ENCODE measurements at places on chromosomes 1 and 21. TPM values are rescaled to one million over a fixed set of nuclear protein-coding genes. Genes with fewer than 3 reads are reported as not detected.

- no peak overlapping the region for H3K27ac ChIP-seq
- no peaks in the 10 kb centered on the region for H3K36me3 ChIP-seq
- H3K4me1 ChIP-seq: no peaks in the 10 kb centered on the region
Observed at GRCh38 chr1:68281946-68282615, 49.8 kb upstream of the WLS start.

GRCh38 chr21:17454315-17455027 lies 58.4 kb upstream of the CXADR start:
- H3K27ac ChIP-seq: peak overlapping the region; percentile 70
- peak overlapping the region; percentile 43 for H3K4me3 ChIP-seq
- DNase-seq: peak; percentile 76
- H3K27me3 ChIP-seq: peaks cover 3% of the 10 kb centered on the region
- H3K4me1 ChIP-seq: peaks cover 3% of the 10 kb centered on the region

GRCh38 chr1:204046346-204046745 lies 26.6 kb upstream of the SOX13 start:
- H3K27me3 ChIP-seq: peaks cover 3% of the 10 kb centered on the region
- no peaks in the 10 kb centered on the region for H3K4me1 ChIP-seq
- H3K4me3 ChIP-seq: no peak overlapping the region
- no peak for DNase-seq
- no peak overlapping the region for H3K27ac ChIP-seq

DNA sequence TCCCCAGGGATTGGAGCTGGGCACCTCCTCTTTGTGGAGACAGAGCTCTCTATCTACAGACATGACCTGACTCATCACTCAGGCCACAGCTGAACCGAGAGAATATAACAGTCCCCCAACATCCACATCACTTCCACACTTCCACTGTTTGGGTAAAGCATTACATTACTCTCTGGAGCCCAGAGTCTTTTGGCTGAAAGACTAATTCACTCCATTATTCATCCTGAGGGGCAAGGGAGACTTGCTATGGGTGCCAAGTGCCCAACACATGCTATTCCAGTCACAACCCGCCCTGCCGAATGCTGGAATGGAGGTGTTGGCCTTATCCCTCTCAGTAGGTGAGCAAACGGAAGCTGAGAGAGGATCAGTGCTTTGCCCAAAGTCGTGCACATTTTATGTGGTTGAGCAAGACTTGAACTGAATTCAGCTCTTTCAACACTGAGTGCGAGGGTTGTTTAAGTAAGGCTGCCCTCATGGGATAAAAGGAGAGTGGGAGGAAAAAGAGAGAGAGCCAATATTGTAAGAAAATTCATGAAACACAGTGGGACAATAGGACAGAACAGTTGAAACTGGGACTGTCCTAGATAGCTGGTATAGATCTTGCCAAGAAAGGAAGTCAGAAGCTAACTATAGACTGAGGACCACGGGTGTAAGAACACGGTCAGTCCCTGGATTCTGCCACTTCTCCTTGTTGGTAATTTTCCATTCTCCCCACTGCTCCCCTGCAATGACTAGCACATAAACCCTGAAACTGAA lies 13.5 kb upstream of the CHI3L1 start:
- DNase-seq: no peak
- H3K4me1 ChIP-seq: no peaks in the 10 kb centered on the region
- no peaks in the 10 kb centered on the region for H3K36me3 ChIP-seq
- no peak overlapping the region for H3K4me3 ChIP-seq
- no peak overlapping the region for H3K27ac ChIP-seq

DNA sequence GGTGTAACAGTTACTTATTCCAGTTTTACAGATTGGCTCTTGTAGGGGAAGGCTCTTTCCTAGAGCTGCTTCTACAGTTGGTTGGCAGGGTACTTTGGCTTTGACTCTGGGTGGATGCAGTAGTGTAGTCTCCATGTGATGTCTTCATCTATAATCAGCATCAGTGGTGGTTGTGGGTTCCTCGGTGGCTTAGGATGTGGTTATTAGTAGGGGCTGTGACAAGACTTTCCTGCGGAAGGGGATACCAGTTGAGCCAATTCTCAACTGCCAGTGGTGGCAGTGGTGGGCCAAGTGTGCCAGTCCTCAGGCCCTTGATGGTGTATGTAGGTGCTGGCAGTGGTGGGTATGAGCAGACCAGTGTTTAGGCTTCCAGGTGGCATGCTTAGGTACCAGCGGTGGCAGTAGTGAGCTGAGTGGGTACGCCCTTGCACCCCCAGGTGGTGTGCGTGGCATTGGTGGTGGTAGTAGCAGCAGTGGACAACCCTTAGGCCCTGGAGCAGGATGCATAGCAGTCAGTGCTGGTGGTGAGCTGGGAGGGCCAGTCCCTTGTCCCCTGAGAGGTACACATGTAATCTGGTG lies 27.2 kb upstream of the KLF18 start:
- no peak for DNase-seq
- peaks cover 4% of the 10 kb centered on the region for H3K4me1 ChIP-seq
- H3K27me3 ChIP-seq: peaks cover 10% of the 10 kb centered on the region

DNA sequence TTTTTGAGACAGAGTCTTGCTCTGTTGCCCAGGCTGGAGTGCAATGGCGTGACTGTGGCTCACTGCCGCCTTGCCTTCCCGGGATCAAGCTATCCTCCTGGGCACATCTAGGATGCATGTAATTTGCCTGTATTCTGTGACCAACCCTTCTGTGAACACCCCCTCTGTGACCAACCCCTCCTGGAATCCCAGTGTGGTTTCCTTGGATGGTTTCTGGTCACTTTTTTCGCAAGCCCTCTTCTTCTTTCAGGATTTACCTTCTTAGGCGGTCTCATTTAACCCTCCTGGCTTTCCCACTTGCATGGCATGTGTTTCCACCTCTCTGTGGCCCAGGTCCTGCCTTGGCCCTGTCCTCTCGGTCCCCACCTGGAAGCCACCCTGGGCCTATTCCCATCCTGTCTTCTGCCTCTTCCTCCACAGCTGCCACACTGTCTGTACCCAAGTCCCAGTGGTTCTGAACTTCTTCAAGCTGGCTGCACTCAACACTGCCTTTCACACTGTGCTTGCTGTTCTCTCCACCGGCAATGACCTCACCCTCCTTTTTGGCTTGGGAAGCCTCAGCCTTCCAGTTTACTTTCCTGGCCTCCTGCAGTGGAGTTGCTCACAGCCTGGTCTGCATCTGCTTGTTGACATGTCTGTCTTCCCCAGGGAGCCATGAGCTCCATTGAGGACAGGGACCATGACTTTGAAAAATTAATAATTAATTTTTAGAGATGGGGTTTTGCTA lies 57.0 kb downstream of the DISC1 start:
- no peak overlapping the region for H3K4me3 ChIP-seq
- H3K36me3 ChIP-seq: peaks cover 6% of the 10 kb centered on the region
- no peak overlapping the region for H3K27ac ChIP-seq
- H3K27me3 ChIP-seq: no peaks in the 10 kb centered on the region

GRCh38 chr1:10679496-10680220 lies 116.8 kb downstream of the CASZ1 start:
- no peaks in the 10 kb centered on the region for H3K27me3 ChIP-seq
- no peaks in the 10 kb centered on the region for H3K36me3 ChIP-seq
- no peak overlapping the region for H3K4me3 ChIP-seq

DNA sequence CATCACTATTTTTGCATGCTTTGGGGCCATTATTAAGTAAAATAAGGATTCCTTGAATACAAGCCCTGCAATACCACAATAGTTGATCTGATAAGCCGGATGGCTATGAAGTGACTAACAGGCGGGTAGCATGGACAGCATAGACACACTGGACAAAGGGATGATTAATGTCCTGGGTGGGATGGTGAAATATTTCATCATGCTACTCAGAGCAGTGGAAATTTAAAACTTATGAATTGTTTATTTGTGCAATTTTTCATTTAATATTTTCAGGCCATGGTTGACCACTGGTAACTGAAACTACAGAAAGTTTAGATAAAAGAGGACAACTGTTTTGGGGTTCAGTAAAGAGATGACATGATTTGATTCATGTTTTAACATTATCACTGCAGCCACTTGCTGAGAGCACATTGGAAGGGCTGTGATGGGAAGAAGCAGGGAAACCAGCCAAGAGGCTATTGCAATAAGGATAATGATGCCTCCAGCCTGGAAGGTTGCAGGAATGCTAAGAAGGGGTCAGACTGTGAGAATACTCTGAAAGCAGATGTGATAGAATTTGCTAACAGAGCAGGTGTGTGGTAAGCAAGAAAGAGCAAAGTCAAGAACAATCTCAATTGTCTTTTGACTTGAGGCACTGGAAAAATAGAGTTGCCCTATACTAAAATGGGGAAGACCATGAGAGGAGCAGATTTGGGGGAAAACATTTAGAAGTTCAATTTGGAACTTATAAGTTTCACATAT lies 62.5 kb upstream of the TNFSF4 start:
- H3K27ac ChIP-seq: no peak overlapping the region
- H3K36me3 ChIP-seq: no peaks in the 10 kb centered on the region
- DNase-seq: no peak

DNA sequence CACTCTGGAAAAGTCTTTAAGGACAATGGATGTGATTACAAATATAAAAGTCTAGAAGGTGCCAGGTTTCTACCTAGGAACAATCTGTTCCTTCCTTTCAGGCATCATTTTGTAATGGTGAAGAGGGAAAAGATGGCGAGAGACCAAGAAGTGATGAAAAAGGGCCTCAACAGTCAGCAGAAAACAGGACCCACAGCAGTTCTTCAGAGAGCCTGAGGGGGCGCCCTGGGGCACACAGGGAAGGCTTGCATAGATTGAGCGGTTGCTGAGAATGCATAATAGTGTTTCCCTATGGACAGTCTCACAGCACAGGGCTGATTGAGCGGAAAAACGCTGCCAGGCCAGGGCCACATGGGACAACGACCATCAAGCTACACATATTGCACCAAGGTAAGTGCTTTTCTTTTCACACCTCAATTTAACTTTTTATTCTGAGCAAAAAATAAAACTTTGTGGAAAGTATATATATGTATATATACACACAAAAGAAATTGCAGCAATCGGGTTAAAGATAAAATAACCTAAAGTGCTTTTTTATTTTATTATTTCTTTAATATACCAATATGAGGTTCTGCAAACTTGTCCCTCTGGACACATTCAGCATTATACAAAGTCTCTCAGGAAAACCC lies 3.1 kb upstream of the YRDC start:
- peaks cover 27% of the 10 kb centered on the region for H3K4me1 ChIP-seq
- peak; percentile 91 for DNase-seq
- no peaks in the 10 kb centered on the region for H3K27me3 ChIP-seq
- H3K36me3 ChIP-seq: peaks cover 37% of the 10 kb centered on the region

- no peak for DNase-seq
- H3K36me3 ChIP-seq: no peaks in the 10 kb centered on the region
- no peak overlapping the region for H3K27ac ChIP-seq
- H3K27me3 ChIP-seq: no peaks in the 10 kb centered on the region
- H3K4me3 ChIP-seq: no peak overlapping the region
Observed at GRCh38 chr1:30267046-30267445, 456.3 kb downstream of the MATN1 start.

GRCh38 chr1:160653620-160654016 lies 6.8 kb upstream of the SLAMF1 start:
- no peak for DNase-seq
- H3K27ac ChIP-seq: peak overlapping the region; percentile 30
- no peak overlapping the region for H3K4me3 ChIP-seq
- H3K27me3 ChIP-seq: no peaks in the 10 kb centered on the region

DNA sequence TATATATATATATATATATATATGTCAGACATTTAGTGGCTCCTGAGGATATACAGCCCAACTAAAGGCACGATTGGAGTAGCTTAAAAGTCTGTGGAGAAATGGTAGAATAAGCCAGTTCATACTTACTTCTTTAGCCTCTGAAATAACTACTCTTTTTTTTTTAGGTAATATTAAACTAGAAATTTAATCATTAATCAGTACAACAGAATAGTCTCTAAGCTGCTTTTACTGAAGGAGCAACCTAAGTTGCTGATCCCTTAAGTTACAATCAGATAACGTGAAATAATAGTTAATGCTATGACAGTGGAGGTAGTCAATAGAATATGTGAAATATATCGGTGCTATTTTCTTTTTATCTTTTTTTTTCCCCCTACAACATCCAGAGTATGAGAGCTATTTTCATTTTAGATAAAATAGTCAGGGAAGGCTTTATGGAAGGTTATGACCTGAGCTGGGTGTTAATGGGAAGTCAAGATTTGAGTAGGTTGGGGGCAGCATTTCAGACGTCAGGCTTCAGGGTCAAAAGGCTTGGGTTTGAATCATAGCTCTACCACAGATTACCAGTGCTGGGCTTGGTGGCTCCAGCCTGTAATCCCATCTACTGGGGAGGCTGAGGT lies 15.6 kb downstream of the ZMPSTE24 start:
- H3K36me3 ChIP-seq: peaks cover 55% of the 10 kb centered on the region
- H3K27me3 ChIP-seq: no peaks in the 10 kb centered on the region
- H3K4me1 ChIP-seq: peaks cover 16% of the 10 kb centered on the region

DNA sequence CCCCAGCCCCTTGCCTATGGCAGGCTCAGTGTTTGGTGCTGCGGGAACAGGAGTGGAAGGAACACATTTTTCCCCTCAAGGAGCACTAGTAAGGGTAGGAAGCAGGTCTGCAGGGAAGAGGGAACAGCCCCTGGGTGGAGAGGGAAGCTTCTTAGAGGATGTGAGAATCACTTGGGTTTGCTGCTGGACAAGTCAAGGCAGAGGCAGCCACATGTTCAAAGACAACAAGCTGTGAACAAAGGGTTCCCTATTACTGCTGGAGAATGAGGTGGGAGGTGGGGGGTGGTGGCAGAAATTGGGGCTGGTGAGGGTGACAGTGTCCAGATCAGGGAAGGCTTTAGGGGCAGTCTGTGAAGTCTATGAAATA lies 24.8 kb upstream of the CITED4 start:
- DNase-seq: no peak
- peaks cover 53% of the 10 kb centered on the region for H3K27me3 ChIP-seq
- peaks cover 9% of the 10 kb centered on the region for H3K4me1 ChIP-seq
- no peak overlapping the region for H3K27ac ChIP-seq
- H3K36me3 ChIP-seq: no peaks in the 10 kb centered on the region
- no peak overlapping the region for H3K4me3 ChIP-seq

DNA sequence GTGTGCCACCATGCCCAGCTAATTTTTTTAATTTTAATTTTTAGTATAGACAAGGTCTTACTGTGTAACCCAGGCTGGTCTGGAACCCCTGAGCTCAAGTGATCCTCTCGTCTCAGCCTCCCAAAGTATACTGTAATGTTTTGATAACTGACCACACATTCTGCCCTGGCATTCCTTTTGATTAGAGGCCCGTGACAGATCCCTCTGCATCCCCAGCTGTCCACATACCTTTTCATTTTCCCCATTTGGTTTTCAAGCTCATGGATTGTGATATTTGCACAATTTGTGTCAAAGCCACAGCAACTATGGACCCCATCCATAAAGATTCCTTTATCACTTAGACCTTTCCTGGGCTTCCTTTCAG lies 116.8 kb upstream of the ATP1A1 start:
- H3K4me1 ChIP-seq: peaks cover 23% of the 10 kb centered on the region
- no peak for DNase-seq
- no peak overlapping the region for H3K27ac ChIP-seq
- no peaks in the 10 kb centered on the region for H3K36me3 ChIP-seq
- no peaks in the 10 kb centered on the region for H3K27me3 ChIP-seq

The TIAM1 gene
- total RNA-seq: 105 TPM

The REN gene
- not detected for total RNA-seq

The MAN1C1 gene
- total RNA-seq: 2.9 TPM

The SYT2 gene
- not detected for total RNA-seq

The GBP7 gene
- total RNA-seq: not detected

The ARID4B gene
- total RNA-seq: 50.8 TPM

The OR2T33 gene
- total RNA-seq: not detected

The SLAMF7 gene
- total RNA-seq: 18.4 TPM

The GUCA2B gene
- total RNA-seq: not detected

The LCE3A gene
- not detected for total RNA-seq

The S100A10 gene
- total RNA-seq: 107 TPM

The LCE5A gene
- not detected for total RNA-seq

Measured in activated CD4-positive, alpha-beta T cell treated with anti-CD3 and anti-CD28 coated beads, Interleukin-2, amount 10 ng/mL, durations not matched to agents 24 days and 14 days (primary cell).